ENCODE measurements at places on chromosomes 2 and 18. TPM values are rescaled to one million over a fixed set of nuclear protein-coding genes. Genes with fewer than 3 reads are reported as not detected.
A peak's percentile ranks its signal among the peaks of the same experiment; 100 is the strongest.

DNA sequence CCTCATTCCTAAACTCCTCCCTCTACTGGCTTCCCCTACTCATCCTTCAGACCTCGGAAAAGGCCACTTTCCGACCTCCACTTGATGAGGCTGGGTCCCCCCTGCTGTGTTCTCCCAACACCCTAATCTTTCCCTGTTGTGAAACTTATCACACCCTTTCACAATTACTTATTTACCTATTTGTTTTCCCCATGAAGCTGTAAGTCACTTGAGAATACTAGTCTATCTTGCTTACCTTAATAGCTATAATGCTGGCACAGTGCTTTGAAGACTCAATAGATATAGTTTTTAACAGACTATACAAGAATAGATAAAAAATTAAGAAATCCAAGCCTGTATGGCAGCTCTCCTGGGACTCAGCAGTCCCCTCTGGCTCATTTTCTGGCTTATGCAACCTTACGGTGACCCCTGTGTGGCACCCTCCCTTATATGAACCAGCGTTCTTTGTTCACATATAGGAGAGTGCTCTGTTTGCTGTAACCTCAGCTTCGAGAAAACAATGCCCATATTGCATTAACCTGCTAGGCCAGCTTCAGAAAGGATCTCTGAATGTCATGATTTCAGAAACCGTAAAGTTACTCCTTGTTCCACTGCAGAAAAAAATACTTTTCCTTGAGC is 220.4 kb upstream of the PKDCC start:
- no peak for DNase-seq

- no peak for DNase-seq
Measured at GRCh38 chr2:95008306-95008705, 17.2 kb upstream of the MAL start.

- DNase-seq: no peak
Measured at GRCh38 chr18:46067438-46068007, 4.5 kb downstream of the PSTPIP2 start.

DNA sequence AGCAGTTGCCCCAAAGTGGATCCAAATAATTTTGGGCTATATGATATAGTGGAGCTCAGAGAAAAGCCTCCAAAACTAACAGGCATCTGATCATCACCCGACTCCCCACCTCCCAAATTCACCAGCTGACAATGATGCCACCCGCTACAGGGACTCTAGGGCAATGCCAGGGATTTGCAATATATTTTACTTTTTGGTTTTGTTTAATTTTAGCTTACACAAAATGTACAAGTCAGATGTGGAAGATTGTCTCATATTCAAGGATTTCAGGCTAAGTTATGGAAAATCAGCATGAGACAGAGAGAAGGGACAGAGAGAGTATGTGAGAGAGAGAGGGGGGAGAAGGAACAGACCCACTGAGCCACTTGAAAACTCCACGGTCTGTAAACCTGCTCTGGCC is 187.4 kb downstream of the TMEM247 start:
- DNase-seq: no peak

Gene POTEJ
- total RNA-seq: 0.60 TPM

DNA sequence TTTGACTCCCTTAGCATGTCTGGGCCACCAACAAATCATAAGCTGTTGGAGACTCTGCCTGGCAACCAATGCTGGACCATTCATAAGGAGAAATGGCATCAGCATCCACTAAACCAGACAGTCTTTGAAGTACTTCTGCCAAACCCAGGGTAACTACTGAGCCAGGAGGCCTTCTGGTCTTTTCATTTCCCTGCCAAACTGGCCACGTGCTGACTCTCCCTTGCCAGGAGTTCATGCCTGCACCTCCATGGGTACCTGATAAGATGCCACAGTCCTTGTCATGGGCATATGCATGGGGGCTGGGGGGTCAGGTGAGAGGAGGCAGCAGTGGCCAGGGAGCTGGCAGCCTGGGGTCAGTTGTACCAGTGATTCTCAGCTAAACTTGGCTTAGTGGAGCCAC is 34.2 kb upstream of the DAPL1 start:
- DNase-seq: no peak

Gene PARD6G
- total RNA-seq: 20.3 TPM

- DNase-seq: no peak
Measured at GRCh38 chr2:119205001-119205706, 18.5 kb upstream of the STEAP3 start.

Gene NDC80
- total RNA-seq: 3.2 TPM

DNA sequence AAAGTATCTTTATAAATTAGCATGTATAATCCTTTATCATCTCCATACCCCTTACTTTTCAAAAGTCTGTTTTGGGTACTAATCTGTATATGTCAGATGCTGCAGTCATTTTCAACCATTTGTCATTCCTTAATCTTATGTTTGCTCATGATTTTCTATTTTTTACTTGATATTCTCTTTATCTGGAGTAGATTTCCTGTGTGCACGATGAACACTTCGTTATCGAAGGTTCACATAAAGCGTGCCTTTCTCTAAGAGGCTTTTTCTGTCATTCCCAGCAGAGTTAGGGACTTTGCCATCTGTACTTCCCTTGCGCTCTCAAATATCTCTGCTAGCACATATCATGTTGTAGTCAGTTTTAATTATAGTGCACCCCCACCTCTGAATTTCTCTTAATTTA is 123.2 kb downstream of the BIRC6 start:
- DNase-seq: no peak

Gene IFIH1
- 6.3 TPM for total RNA-seq

GRCh38 chr2:27993402-27993787 is 102.9 kb downstream of the BABAM2 start:
- DNase-seq: no peak

DNA sequence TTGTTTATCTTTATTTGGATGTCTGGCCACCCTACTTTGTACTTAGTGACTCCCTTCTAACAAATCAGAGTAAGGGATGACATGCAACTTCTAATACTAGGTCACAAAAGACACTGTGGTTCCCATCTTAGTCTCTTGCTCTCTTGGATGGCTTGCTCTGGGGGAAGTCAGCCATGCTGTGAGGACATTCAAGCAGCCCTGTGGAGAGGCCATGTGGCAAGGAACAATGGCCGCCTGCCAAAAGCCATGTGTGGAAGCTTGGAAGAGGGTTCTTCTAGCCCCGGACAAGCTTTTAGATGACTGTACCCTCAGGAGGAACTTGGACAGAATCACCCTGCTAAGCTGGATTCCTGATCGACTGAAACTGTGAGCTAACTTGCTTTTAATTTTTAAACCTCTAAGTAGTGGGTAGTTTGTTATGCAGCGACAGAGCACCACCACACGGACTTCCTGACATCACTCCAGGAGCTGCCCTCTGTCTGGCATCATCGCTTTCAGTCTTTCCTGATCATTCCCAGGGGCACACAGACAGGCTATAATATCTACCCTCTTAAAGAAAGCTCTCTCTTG is 116.8 kb upstream of the ODC1 start:
- no peak for DNase-seq

DNA sequence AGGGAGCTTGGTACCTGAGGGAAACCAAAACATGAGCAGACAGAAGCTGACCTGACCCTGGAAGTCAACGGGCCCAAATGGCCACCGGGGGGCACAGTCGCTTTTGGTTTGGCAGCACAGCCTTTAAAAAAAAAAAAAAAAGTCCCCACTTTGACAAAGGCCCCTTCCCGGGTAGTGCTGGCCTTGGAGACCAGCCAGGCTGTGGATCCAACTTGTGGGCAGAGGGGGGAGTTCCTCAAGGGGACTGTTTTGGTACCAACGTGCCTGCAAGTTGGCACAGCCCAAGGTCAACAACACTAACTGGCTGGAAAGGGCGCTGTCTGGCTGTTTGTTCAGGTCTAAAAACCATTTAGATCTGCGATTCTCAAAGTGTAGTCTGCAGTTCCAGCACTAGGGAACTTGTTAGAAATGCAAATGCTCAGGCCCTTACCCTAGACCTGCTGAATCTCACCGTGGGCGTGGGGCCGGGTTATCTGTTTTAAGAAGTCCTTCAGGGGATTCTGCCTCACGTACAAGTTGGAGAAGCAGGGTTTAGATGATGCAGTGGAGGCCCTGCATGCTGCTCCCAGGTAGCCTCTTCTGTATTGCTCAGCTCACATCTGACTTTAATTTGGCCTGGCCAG is 83.0 kb downstream of the LPIN1 start:
- peak; percentile 81 for DNase-seq

DNA sequence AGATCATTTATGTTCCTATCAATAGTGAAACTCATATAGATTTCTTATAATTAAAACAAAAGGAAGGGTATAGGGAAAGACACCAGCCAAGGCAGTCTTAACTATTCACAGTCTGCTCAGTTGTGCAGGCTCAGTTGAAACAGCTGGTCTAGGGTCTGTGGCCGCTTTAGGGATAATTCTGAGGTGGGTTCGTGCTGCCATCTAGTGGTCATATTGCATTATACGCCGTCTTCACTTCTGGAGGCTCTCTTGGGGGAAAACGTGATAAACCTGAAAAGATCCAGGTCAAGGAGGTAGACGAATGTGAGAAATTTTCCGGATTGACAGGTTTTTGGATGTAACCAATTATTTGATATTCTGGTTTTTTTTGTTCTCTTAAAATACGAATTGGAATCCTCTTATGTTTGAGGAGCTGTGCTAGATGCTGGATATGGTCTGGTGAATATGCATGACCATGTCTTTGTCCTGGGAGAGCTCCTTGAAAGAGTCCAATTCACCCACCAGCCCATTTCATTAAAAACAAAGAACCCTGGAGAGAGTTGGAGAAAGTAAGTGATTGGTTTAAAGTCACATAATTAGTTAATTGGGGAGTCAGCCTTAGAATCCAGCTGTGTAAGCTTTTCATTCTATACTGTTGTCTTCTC is 492.4 kb downstream of the PLCL1 start:
- DNase-seq: peak; percentile 65

Gene SPDYA
- total RNA-seq: 0.20 TPM

Gene RNF125
- 2.8 TPM for total RNA-seq

- no peak for DNase-seq
Measured at GRCh38 chr2:215615803-215616174, 179.9 kb upstream of the FN1 start.

GRCh38 chr2:131641414-131642206 is 113.9 kb downstream of the CCDC74A start:
- no peak for DNase-seq

Gene ZBTB7C
- not detected for total RNA-seq

GRCh38 chr2:50781646-50782045 is 250.3 kb downstream of the NRXN1 start:
- DNase-seq: no peak

- peak; percentile 20 for DNase-seq
Measured at GRCh38 chr2:2647141-2647541, 316.1 kb upstream of the MYT1L start.

Gene ST8SIA5
- not detected for total RNA-seq

DNA sequence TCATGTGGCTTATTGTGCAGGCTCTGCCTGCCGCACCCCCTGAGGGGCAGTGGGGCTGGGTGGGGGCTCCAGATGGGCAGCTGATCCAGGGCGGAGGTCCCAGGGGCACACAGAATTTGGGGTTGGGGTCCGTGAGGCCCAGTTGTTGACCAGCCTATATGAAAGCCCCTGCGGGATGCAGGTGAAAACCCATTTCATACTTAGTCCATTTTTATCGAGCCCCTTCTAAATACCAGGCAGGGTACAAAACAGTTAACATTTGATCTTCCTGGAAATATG is 30.6 kb downstream of the MYO7B start:
- no peak for DNase-seq

DNA sequence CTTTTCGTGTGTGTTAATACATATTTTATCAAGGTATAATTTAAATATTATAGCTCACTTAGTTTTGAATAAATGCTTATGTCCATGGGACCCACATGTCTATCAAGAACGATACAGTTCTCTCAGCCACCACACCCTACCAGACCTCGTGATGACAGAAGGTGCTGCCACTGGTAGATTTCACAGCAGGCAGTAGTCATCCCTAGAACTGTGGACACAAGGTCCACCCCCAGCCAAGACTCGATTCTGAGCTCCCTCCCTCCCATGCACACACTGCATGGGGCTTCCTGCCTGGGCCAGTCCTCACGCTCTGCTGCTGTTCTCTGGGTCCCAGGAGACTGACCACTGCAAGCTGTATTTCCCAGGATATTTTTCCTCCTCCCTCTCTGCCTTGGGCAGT is 26.5 kb upstream of the CREB1 start:
- no peak for DNase-seq

DNA sequence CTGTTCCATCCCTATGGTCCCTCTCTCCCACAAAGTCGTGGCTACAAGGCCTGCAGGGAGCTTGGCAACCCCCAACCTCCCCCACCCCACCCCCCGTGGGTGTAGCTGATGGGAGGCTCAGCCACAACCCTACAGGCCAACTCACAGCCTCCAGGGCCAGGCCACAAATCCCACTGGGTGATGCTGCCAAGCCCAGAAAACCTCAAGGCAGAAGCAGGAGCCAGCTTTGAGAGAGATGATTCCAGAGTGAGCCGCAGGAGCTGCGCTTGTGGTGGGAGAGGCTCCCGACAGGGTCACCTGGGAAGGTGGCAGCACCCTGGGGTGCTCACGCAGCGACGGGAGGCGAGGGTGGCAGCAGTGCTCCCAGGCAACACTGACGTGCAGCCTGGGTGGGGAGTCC is 44.8 kb downstream of the ADCY3 start:
- DNase-seq: no peak

Gene CNPPD1
- total RNA-seq: 26.4 TPM

GRCh38 chr18:58258692-58259342 is 214.8 kb downstream of the NEDD4L start:
- no peak for DNase-seq

- DNase-seq: no peak
Measured at GRCh38 chr2:240226672-240227537, 86.4 kb upstream of the OTOS start.

DNA sequence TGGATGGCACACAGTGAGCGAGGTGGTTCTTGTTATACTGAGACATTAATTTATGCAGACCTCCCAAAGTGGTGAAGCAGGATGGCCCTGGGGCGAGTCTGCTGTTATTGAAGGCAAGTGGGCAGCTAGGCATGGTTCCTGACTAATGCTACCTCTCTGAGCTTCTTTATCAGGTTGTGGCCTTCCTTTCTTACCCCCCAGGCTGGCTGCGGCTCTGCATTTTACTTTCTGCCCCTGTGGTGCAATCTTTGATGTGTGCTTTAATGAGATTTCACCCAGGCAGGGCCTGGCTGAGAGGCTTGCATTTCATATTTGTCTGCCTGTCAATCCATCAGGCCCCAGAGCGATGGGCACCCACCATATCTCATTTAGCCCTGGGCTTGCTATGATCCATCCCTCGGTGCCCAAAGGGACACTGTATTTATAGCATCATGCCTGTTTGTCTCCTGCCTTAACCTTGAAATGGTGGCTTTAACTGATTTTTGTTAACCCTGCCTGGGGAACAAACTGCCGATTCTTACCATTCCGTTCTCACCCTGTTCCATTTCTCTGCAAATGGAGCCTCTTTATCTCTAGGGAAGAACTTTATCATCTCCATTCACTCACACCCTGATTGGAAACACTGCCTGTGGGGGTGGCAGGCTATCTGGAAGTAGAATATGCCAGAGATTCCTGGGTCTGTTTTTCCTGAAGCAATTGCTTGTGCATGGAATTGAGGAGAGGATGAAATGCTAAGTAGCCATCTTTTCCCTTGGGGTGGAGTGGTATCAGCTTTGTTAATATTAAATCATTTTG is 316.2 kb upstream of the THSD7B start:
- no peak for DNase-seq
